SHP77 (cell line): ENCODE measurements at places on chromosomes 3 and 15.

- no peak for DNase-seq
Observed at GRCh38 chr3:128498127-128498626, 5.2 kb upstream of the GATA2 start.

DNA sequence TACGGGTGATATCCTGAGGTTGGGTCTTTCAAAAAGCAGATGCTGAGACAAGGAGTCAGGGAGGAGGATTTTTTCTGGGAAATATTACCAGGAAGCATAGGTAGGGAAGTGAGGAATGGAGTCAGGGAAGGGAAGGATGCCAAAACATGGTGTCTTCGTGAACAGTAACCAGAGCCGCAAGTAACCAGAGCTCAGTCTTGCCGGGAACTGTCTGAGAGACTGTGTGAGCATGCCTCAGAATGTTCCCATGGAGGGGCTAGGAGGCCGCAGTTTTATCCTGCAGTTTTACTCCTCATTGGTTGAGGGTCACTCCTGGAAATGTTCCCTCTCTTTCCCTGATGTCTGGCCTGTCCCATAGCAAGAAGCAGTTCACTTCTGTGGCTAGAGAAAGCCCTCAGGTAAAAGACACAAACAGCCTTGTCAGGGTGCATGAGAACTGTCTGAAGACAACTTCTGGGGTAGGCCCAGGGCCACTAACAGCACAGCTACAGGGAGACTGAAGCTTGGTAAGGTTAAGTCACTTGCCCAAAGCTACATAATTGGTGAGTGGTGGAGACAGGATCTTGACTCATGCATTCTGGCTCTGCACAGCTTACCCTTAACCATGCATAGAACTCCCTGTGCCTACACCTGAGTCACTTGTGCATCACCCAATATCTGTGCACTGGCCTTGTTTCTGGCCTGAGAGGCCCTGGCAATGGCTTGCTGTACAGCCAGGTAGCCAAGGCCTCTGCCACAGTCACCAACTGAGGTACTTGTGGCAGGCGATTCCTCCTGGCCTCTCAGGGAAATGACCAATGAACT lies 76.3 kb upstream of the FRMD4B start:
- DNase-seq, result no peak

GRCh38 chr3:150177673-150178381 lies 207.1 kb upstream of the PFN2 start:
- DNase-seq, result no peak

DNA sequence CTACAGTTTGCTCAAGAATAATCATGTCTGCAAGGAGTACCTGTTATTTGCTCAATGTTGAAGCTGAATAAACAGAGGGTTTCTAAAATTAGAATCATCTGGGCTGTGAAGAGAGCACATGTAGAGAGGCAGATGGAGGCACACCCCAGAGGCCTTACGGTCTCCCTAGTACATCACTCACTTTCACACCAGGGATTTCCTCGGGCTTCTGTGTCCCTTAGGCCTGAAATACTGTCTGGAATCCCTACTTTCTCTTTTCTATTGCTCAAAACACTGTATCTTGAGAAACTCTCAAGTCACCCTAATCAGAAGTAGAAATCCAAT lies 473.7 kb upstream of the ROBO2 start:
- peak; percentile 68 for DNase-seq

- peak; percentile 91 for DNase-seq
Observed at GRCh38 chr3:186241910-186242821, 119.9 kb downstream of the DGKG start.

GRCh38 chr15:67805666-67806516 lies 19.4 kb upstream of the SKOR1 start:
- DNase-seq, result peak; percentile 42

GRCh38 chr15:51401872-51402517 lies 60.5 kb downstream of the GLDN start:
- DNase-seq, result no peak

GRCh38 chr3:69194431-69195165 lies 72.2 kb upstream of the LMOD3 start:
- DNase-seq, result no peak

GRCh38 chr15:83339396-83339795 lies 54.9 kb upstream of the BNC1 start:
- no peak for DNase-seq

- no peak for DNase-seq
Observed at GRCh38 chr15:31345606-31346366, 19.2 kb downstream of the KLF13 start.

GRCh38 chr15:100958326-100959065 lies 39.3 kb downstream of the LRRK1 start:
- no peak for DNase-seq

- peak; percentile 39 for DNase-seq
Observed at GRCh38 chr3:98532709-98533571, 1.2 kb downstream of the GPR15 start.

DNA sequence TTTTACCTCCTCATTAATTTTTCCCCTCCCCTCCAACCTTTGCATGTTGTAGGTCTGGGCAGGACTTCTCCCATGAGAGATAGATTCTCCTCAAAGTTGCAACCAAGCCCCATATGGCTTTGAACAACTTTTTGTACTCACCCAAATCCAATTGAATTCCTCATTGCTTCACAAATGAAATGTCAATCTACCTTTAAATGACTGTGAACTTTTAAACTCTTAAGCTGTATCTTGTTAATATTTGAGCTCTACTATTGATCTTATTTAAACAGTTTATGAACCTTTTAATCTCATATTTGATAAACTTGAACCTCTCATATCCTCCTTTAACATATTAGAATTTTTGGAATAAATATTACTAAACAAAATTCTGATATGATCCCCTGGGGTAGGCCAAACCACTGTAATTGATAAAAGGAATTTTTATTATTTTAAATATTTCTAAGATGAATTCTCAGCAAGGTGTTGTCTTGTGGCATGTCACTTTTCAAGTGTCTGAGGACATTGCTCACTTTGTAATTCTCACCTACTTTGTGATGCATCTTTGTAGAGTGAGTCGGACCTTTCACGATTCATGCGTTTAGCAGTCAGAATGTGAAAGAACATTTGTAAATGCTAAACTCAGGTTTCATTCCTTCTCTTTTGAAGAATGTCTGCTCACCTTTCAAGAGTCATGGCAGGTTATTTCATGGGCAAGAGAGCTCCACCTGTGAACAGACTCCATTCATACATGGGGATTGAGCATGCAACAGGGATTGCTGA lies 23.4 kb upstream of the GREM1 start:
- DNase-seq, result no peak

- no peak for DNase-seq
Observed at GRCh38 chr3:81723732-81724313, 37.6 kb downstream of the GBE1 start.

GRCh38 chr3:15520185-15520584 lies 1.3 kb downstream of the COLQ start:
- no peak for DNase-seq

- DNase-seq, result no peak
Observed at GRCh38 chr3:40387001-40387894, at the start of gene ENTPD3. Gene ENTPD3 (plus strand): TSS chr3:40387184. CDS start chr3:40388058, 874 bp downstream.

DNA sequence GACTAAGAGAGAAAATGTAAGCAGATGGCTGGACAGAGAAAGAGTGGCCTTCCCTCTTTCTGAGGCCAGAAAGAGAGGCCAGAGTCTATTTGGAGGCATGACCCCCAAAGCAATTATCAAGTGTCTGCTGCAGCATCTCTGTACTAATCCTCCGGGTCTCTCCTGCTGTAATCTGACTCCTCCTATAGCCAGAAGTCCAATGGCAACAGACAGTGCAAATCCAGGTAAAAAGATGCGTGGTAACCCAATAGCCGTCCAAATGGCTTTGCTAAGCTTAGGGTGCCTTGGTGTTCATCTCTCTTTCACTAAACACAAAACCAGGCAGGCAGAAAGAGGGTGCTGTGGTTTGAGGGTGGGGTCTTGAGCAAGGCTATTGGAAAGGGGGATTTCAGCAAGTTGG lies 91.6 kb downstream of the ADCY5 start:
- DNase-seq, result no peak

- no peak for DNase-seq
Observed at GRCh38 chr15:74328331-74329056, 39.0 kb downstream of the CYP11A1 start.

DNA sequence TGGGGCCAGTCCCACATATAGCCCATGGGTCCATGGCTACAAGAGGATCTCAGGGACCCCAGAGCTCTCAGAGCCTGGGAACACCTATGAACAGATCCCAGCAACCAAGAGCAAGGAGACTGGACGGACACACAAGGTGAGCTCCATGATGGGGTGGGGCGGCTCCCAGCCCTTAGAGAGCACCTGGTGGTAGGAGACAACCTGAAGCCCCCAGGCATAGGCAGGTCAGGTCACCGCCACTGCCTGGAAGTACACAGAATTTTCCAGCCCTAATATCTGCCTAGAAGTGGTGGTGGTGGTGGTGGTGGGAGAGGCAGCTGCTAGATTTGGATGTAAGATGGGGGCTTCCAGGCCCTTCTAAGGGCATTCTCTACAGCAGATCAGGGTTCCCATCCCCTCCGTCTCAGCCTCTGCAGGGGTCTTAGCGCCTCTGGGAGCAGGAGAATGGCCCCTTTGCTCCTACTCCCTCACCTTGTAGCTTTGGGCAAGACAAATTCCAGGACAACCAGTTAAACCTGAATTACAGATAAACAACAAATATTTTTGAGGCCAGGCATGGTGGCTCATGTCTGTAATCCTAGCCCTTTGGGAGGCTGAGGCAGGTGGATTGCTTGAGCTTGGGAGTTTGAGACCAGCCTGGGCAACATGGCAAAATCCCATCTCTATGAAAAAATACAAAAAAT lies 9.2 kb downstream of the SH2D7 start:
- DNase-seq, result no peak

GRCh38 chr3:41125258-41125657 lies 74.0 kb upstream of the CTNNB1 start:
- no peak for DNase-seq

DNA sequence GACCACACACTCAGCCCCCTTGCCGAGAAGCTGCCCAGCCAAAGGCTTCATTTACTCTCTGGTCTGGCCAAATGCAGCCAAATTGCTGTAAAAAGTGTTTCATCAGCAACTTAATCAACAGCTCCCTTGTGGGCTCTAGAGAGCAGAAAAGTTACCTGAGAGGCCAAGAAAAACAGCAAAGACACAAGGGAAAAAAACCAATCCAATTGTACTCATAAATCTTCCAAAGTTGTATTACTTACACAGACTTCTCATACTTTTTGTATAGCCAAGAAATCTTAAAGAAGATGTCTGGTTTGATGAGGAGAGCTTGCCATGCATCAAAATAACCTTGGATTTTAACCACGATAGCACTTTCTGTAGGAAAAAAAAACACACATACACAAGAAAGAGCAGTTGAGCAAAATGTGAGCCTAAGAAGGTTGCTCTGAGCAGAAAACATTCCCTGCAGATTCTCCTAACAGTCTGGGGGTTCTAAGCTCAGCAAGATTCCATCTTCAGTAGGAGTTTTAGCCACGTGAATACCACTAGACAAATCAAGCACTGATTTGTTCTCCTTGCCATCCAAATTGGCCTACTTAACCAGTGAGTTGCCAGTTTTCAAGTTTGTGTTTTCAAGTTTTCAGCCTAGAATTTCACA lies 120.0 kb downstream of the CYP19A1 start:
- no peak for DNase-seq

- no peak for DNase-seq
Observed at GRCh38 chr3:57283334-57283733, 9.2 kb downstream of the ASB14 start.

DNA sequence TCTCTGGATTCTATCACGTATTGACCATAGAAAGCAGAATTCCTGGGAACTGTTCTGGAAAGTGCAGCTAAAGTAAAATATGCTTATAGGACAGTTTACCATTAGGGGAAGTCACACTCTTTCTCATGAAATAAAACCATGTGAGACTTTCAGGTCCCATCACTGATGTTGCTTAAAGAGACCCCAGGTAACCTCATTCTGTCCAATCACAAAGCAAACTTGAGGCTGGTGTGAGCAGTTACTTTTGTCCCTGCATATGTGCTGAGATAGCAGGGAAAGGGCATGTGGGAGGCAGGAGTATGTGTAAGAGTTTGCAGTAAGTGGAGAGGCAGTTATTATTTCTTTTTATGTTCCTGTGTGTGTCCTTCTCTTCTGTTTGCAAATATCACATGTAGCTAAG lies 16.1 kb downstream of the GPR87 start:
- no peak for DNase-seq

GRCh38 chr15:80557441-80558234 lies 137.5 kb upstream of the ABHD17C start:
- DNase-seq, result no peak

DNA sequence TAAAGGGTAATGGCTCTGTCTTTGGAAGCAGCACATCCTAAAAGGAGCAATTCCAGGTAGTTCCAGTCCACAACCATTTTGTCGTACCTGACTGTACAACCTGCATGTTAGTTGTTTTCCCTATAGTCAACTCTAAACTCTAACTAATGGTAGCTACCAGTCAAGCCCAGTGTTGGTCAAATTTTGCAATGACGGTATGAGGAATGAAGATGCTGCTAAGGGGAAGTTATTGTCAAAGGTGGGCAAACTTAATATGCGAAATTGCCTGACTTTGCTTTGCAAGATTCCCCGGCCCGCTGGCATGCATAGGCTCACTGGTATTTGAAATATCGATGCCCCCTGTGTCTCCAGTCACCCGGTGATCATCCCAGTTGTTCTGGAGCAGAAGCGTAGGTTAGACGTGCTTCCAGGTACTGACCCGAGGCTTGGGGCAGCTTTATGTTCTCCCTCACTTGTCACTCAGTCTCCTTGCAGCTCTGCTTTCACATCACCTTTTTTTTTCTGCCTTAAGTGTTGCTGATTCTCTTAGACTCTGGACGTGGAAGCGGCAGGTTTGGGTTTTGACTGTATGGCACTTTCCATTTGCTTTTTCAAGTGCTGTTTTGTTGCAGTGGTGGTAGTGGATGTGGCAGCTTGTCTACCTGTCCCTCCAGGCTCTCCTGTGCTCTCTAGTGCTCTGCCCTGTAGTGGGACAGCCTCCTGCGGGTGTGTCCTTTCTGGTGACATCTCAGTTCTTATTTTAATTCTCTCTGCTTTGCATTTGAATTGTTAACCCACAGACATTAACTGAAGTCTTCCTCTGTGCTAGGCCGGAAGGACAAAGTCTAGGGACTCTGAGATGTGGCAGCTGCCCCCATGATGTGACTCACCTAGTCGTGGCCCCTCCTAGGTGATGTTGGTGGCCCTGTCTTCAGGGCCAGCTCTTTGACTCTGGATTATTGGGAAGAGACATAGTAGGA lies 95.8 kb upstream of the UMPS start:
- DNase-seq, result no peak

DNA sequence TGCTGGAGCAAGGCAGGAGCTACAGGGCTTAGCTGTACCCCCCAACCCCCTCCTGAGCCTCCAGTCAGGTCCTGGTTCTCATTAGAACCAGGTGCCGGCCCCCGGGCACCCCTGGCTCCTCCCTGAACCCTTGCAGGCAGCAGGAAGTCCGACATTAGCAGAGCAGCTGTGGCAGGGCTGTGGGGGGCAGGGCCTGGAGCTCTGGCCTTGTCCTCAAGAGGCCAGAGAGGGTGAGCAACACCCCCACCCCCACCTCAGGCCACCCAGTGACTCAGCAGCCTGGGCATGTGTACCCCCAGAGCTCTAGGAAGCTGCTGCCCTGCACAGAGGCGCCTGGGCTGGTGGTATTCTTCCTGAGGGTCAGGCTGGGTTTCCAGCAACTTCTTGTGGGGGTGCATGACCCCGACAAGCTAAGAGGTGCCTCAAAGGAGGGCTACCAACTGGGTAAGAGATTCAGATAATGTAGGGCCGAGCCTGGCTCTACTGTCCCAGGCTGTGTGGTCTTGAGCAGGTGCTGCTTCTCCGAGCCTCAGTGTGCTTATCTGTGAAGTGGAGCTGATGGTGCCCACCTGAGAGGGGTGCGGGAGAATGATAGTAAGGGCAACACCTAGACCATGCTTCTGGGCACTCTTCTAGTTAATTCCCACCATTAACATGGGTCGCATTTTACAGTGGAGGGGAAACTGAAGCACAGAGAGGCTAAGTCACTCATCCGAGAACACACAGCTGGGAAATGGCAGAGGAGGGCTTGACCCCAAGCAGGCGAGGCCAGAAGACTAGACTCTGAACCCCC lies 16.0 kb downstream of the H1-8 start:
- DNase-seq, result no peak
